ENCODE measurements at places on chromosomes 16 and 17.

DNA sequence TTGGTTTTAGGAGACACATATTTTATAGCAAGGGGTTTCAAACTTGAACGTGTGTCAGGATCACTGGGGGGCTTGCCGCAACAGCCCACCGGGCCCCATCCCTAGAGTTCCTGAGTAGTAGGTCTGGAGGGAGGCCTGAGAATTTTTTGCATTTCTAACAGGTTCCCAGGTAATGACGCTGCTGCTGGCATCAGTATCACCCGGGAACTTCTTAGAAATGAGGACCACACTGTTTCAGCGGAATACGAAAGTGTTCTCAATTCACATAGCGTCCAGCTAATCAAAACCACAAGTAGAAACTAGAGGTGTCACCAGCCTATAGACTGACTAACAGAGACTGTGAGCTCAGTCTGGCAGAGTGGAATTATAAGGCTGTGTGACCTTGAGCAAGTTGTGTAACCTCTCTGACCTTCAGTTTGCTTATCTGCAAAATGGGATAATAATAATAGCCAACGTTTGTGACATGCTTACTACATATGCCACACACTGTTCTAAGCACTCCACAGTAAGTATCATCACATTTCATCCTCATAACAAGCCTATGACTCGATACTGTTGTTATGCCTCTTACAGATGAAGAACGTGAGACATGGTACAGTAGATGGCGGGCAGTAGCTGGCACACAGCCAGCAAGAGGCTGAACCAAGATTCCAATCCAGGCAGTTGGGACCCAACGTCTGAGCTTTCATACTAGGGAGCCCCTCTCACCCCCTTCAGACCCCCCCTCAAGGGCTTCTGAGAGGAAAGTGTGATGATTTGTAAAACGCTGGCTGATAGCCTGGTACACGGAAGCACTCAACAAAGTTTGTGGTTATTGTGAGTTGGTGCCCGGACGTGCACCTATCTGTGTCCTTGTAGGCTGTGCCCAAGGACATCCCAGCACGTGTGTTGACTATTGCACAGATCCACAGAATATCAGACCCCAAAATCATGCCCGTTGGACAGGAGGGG lies 4.6 kb upstream of the ICAM2 start:
- peak; percentile 71 for DNase-seq

GRCh38 chr17:75459590-75460267 lies 3.3 kb downstream of the TMEM94 start:
- DNase-seq = peak; percentile 70

DNA sequence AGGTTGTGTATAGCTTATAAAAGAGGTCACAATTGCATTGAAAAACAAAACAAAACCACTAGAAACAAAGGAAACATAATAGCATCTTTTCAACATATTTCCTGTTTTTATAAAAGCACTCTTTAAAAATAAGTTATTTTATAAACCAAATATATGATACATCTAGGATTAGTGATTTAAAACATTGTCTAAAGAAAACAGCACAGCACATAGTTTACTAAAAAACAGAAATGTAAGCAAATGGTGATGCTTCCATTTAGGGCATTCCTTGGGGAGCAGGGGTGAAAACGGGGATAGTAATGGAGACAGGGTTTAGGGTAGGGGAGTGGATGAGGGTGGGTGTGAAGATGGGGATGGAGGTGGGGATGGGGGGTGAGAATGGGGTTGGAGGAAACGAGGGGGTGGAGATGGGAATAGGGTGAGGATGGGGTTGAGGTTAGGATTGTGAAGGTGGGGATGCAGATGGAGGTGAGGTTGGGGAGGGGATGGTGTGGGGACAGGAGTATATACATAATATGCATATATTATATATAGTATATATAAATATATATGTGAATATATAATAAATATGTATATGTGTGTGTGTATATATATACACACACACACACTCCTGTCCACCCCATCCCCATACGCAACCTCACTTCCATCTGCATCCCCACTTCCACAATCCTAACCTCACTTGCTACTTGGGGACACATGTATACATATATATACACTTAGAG lies 1519.5 kb downstream of the CDH11 start:
- DNase-seq = no peak

DNA sequence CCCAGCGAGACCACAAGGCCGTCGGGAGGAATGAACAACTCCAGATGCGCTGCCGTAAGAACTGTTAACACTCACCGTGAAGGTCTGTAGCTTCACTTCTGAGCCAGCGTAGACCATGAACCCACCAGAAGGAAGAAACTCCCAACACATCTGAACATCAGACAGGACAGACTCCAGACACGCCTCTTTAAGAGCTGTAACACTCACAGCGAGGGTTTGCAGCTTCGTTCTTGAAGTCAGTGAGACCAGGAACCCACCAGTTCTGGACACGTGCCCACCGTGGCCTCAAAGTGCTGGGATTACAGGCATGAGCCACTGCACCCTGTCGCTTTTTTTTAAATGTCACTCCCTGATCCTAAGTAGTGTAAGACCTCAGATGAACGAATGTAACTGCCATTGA lies 17.3 kb downstream of the KPNA2 start:
- no peak for DNase-seq

GRCh38 chr17:9002606-9003354 lies 18.5 kb upstream of the NTN1 start:
- DNase-seq = no peak

DNA sequence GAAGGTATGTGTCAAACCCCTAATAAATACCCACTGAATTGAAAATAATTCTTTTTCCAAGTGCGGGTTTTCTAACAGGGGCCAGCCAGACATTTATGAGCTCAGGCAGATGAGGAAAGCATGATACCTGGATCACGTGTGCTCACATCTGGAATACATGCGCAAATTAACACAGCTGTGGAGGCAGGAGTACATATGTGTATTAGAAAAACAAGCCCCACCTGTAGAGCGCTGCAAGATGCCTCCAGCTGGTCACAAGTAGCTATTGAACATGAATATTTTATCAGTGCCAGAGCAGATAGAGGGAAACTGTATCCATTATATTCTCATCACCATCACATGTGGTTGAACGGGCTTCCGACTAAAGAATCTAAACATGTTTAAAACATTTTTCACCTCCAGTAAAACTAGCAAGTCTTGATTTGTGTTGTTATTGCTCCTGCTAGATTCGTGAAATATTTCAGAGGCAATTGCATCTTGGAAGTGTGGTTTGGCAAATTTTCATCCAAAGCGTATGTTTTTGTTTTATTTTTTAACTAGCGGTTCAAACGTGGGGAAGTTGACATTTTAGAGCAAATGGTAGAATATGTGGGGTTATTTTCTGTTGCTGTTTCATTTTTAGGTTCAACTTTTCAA lies 482.8 kb downstream of the CDH13 start:
- DNase-seq = no peak

DNA sequence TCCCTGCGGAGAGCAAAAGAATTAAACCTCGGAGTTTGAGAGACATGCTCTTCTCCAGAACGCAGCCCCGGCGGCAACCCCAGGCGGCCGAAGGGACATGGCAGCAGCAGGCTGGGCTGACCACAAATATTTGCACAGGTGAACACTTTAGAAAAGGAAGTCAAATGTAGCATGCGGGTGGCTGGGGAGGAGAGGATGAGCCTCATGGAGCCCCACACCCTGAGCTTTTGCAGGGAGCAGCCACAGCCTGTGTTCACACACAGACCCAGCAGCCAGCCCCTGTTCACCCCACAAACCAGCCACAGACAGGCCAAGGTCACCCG lies 17.8 kb downstream of the HS3ST6 start:
- no peak for DNase-seq

DNA sequence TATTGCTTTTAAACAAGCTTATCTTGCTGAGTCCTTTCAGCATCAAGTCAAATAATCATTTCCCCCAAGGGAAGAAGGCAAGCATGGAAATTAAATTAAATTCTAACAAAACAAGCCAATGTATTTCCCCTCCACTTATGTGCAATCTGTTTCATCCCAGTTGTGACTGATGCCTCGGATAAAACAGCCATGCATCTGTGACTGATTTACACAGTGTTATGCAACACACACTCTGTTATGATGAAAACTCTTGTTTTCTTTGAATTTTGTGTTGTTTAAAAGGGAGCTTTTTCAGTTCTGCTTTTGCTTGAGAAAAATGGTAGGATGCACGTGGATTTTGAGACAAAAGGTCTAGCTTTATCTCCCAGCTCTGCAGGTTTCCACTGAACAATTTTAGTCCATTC lies 32.6 kb downstream of the TMEM100 start:
- DNase-seq = peak; percentile 45
